Stimulated activated CD8-positive, alpha-beta memory T cell treated with anti-CD3 and anti-CD28 coated beads, Interleukin-2, amount 100 ng/mL, for 48 hours (primary cell): ENCODE measurements at places on chromosomes 12 and 14.

- DNase-seq, result no peak
Observed at GRCh38 chr12:89235189-89235993, 116.9 kb downstream of the DUSP6 start.

GRCh38 chr12:67056329-67056728 is 212.8 kb upstream of the CAND1 start:
- DNase-seq, result no peak

DNA sequence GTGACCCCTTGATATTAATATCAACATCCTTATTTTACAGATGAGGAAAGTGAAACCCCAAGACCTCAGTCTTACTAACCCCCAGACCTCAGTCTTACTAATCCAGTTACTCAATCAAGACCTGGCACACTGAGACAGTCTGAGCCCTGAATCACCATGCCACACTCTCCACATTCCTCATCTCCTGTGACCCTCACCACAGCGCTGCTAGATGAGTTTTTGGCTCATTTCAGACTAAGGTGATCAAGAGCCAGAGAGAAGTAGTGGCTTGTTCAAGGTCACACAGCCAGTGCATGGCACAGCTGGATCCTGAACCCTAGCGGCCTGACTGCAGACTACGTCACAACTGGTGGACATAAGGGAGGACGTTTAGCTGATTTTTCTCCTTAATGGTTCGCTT is 579.2 kb downstream of the BCL11B start:
- DNase-seq, result no peak

DNA sequence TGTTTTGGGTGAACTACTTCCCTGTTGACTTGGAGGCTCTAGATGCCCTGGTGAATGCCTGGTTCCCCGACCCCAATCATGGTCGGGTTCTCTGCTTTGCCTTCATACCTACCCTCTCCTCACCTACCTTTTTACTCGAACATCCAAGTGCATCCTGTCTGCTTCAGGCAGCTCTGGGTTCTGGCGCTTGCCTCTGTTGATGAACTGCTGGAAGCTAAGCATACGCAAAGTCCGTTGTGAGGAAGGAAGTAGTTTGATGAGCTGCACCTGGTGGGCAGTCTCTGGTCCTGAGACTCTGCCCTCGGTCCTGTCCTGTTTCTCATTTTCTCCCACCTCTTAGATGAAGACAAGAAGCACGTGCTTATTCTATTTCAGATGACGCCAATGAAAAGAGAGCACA is 13.6 kb downstream of the KCNH3 start:
- no peak for DNase-seq

GRCh38 chr12:88092771-88093170 is 49.1 kb downstream of the CEP290 start:
- DNase-seq, result no peak
